ENCODE measurements at places on chromosomes 11 and 22.

GRCh38 chr11:93526346-93526633 lies 16.9 kb downstream of the SMCO4 start:
- no peak for DNase-seq

- peak; percentile 89 for DNase-seq
Observed at GRCh38 chr11:111918390-111919256, at the start of gene C11orf52. Gene C11orf52, plus strand, starts transcription at chr11:111918913. Its CDS starts 60 bp downstream, at chr11:111918973.

GRCh38 chr22:29814003-29814402 lies 24.1 kb downstream of the ASCC2 start:
- DNase-seq = no peak

- no peak for DNase-seq
Observed at GRCh38 chr11:19880088-19880345, 167.4 kb downstream of the NAV2 start.

DNA sequence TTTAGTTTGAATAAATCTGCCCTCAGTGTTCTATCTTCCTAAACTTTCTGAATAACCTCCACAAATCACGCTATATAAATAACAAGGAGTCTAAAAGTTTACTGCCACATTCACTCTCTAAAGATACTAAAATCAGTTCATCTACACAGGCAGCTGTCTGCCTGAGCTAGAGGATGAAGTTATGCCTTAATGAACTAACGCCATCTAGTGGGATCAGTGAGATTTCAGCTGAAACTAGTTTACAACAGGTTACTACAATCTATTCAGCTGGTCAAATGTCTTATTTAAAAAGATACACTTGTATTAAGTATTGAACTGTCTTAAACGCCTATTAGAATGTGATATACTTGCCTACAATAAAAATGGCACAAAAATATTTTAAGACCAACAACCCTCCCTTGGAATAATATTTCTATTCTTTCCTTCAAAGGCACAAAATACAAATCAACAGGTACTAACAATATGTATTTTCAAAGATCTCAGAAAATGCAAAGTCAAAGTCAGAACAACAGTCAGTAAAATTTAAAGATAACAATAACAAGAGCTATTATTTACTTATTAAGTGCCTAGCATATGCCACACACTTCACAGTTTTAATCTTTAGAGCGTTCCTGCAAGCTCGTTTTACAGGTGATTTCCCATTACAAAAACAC lies 84.1 kb downstream of the LARGE2 start:
- peak; percentile 53 for DNase-seq

GRCh38 chr11:121944556-121945230 lies 171.3 kb downstream of the BLID start:
- DNase-seq = no peak

- no peak for DNase-seq
Observed at GRCh38 chr22:47052236-47053012, 290.0 kb downstream of the TBC1D22A start.

DNA sequence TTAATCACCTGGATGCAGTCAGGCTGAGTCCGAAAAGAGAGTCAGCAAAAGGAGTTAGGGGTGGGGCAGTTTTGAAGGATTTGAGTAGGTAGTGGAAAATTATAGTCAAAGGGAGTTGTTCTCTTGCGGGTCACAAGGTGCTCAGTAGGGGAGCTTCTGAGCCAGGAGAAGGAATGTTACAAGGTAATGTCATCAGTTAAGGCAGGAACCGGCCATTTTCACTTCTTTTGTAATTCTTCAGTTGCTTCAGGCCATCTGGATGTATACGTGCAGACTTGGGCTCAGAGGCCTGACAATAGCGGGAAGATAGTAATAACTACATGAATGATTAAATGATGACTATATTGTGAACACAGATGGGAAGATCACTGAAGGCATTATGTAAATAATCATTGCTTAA lies 6.2 kb downstream of the SC5D start:
- DNase-seq = no peak

DNA sequence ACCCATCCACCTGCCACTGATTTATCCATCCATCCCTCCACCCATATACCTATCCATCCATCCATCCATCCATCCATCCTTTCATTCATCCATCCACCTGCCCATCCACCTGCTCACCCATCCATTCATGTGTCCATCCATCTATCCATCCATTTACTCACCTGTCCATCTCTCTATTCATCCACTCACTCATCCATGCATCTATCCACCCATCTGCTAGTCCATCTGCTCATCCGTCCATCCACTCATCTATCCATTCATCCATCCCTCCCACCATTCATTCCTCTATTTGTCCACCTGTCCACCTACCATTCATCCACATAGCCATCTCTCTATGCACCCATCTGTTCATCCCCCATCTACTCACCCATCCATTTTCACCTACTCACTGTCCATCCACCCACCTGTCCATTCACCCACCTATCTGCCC lies 48.6 kb upstream of the CCDC188 start:
- no peak for DNase-seq

GRCh38 chr11:71485063-71485399 lies 32.0 kb downstream of the NADSYN1 start:
- DNase-seq = no peak

DNA sequence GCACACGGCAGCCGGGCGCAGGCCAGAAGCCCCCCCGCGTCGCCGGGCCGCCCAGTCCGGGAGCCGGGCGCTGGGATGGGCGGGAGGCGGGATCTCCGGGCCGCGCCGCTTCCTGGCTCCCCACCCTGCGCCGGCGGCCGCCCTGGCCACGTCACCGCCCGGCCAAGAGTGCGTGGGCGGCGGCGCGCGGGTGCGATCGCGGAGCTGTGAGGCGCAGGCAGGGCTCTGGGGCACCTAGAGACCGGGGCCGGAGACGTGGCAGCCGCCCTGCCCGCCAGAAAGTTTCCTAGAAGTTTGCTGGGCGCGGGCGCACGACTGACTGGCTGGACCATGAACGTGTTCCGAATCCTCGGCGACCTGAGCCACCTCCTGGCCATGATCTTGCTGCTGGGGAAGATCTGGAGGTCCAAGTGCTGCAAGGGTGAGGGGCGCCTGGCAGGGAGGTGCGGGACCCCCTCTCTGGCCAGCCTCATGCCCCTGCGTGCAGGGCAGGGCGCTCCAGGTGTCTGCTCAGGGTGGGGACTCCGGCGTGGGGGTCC lies at the start of gene KDELR3:
Gene KDELR3, plus strand, starts transcription at position 193 of the 539 bp plus-strand sequence. Its CDS starts 138 bp downstream, at position 331.
- no peak for DNase-seq

GRCh38 chr11:47403135-47403534 lies 5.3 kb upstream of the SLC39A13 start:
- no peak for DNase-seq

DNA sequence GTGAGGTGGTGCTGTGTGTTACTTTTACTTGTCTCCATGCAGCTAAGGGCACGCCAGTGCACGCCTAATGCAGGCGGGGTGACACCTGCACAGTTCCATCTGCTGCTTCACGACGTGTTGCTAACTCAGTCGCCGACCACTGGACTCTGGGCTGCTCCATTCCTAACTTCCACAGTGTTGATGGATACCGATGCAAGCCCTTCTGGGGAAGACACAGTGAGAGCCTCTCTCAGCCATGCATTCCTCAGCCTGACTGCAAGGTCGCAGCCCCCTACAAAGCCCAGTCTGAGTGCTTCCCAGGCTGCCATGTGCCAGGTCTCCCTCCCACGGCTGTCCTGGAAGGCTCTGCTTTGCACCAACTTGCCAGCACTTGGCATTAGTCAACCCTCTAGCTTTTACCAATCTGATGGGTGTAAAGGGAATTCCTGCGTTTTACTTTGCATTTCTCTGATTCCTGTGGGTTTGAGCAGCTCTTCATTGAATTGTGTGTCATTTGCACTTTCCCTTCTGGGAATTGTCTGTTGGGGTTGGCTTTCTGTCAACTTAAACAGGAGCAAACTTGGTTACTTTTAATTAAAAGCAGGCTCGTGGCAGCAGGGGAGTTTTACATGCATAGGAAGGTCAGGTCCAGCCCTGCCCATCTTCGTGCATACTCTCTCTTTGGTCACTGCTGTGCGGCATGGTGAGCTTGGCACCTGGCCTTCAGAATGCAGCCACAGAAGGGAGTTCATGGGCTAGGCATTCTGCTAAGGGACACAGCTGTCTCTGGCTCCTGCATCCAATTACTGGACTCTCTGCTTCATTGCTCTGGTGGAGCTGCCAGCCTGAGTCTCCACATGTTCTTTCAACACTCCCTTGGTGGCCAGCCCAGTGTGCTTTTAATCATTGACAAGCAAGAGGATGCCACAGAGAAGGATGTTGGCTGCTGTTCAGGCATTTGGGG lies 34.6 kb upstream of the SHANK2 start:
- DNase-seq = no peak

GRCh38 chr11:65917077-65917433 lies 1.8 kb downstream of the C11orf68 start:
- DNase-seq = no peak

- DNase-seq = no peak
Observed at GRCh38 chr22:41030891-41031290, 61.5 kb upstream of the EP300 start.

DNA sequence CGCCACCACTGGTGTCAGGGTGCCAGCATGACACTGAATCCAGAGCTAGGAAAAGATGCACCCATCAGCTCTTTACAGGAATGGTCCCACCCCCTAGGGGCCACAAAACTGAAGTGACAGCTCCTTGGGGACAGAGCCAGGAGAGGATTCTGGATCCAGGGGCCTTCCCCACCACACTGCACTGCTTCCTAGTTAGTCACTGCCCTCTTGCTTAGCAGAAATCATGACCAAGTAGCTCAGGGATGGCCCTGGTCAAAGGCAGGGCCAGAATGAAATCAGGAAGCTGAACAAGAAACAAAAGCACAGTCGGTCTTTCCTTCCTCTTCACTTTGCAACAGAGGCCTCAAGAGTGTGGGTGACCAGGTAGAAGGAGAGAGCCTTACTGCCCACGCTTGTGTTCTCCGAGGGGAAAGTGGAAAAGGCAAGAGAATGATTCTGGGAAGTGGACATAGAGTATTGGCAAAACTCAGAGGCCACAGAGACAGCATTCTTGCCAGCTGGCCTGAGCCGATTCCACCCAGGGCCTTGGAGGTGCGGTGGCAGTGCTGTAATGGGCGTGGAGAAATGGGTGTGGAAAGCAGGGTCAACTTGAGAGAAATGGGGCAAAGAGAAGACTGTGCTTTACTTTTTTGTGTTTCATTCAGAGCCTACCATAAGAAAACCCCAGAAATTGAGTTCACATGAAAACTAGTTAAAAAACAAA lies 39.8 kb downstream of the KCNJ1 start:
- no peak for DNase-seq

DNA sequence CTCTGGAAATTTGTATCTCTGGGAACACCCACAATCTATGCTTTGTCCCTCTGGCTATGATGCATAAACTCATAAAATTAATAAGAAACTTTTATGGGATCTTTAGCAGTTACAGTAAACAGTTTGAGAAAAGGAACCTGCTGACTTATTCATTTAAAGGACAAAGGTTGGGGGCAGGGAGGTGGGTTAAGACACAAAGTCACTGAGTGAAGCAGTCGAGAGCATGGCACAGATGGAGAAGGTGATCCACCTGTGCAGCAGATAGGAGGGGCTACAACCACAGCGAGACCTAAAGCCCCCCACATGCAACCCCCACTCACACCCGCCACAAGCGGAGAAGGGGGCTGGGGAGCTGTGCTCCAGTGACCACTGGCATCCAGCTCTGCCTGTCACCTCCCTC lies 45.0 kb downstream of the SMCO4 start:
- DNase-seq = no peak

DNA sequence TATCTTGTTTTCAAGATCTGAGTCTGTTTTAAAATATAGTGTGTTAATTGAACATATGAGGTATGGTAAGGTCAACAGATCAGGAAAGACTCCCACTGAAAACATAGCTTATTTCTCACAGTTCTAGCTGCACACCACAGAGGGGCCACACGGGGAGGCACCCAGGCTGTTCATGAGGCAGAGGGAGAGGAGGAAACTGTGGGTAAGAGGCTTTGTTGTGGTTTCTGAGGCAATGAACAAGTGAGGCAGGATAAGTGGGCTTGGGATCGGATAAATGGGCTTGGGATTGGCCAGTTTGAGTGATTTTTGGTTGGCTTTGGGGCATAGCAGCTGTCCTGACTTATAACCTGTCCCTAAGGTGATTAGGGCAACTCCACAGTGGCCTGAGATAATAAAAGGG lies 242.1 kb downstream of the LUZP2 start:
- no peak for DNase-seq

DNA sequence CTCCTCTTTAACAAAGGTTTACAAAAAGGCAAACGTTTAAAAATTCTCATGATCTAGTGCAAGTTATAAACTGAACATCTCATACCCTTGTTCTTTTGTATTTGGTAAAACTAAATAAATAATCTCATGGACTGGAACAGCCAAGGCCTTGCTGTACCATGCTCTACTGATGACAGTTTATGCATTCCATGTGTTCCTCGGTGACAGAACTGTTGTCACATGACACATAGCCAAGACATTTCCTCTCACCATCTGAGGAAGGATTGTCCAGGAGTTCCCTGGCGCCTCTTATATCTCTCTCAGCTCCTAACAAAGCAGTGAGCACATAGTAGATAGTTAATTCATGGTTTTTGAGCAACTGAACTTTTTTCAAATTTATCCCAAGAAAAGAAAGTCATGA lies 12.6 kb downstream of the CCDC83 start:
- no peak for DNase-seq

- peak; percentile 83 for DNase-seq
Observed at GRCh38 chr11:22875869-22876473, 15.7 kb upstream of the CCDC179 start.

GRCh38 chr11:105609341-105609781 lies 512 bp upstream of the GRIA4 start:
- DNase-seq = no peak

DNA sequence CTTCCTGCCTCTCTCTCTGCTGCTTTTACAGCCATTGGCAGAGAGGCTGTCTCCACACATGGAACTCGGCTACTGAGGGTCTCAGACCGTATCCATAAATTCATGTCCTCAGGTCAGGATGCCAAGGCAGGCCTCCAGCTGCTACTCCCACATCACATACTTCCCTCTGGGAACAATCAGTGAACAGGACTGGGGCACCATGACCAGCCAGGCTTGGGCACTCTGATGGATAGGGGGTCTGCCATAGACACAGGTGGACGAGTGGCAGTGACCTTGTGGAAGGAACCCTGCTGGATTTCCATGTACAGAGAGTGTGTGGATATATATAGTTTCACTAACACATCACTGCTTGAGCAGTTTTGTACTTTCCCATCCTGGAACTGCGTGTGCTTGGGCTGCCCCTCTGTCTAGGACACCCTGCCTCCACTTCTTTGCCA lies 97.7 kb upstream of the PARVA start:
- DNase-seq = no peak

DNA sequence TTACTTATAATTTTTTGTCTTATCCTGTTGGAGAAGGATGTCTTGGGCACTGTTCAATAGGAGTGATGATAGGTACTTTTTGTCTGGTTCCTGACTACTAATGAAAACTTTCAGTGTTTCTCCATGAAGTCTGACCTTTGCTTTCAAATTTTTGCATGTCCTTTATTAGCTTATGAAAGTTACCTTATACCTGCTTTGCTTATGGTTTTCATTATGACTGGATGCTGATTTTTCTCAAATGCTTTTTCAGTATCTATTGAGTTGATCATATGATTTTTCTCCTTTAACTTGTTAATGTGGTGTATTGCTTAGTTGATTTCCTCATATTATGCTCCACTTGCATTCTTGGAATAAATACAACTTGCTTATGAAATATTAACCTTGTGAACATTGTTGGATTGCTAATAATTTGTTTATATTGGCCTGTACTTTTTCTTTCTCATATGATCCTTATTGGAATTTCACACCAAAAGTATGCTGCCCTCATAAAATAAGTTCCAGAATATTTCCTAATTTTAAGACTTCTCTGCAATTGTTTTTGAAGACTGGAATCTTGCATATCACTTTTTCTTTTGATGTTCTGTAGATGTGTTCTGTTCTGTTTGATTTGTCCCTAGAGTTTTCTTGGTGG lies 85.0 kb upstream of the SC5D start:
- DNase-seq = no peak

- no peak for DNase-seq
Observed at GRCh38 chr11:134512061-134512460, 100.0 kb upstream of the B3GAT1 start.
